Fibroblast of skin of back (primary cell): ENCODE measurements at places on chromosomes 6 and 20.
A peak's percentile ranks its signal among the peaks of the same experiment; 100 is the strongest.

DNA sequence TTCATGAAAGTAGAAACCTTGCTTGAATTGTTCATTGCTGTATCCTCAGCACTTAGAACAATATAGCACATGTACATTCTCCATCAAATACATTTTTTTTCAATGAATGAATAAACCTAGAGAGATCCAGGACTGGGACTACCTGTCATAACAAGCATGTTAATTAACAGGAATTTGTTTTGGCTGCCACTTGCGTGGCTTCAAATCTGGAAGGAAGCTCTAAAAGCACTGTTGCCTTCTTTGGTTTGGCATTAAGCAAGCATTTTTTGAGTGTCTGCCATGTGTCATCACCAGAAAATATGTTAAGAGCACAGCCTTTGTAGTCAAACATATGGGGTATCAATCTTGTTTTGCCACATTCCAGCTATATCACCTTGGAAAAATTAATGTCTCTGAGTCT lies 131.9 kb upstream of the BACH2 start:
- DNase-seq: peak; percentile 23

DNA sequence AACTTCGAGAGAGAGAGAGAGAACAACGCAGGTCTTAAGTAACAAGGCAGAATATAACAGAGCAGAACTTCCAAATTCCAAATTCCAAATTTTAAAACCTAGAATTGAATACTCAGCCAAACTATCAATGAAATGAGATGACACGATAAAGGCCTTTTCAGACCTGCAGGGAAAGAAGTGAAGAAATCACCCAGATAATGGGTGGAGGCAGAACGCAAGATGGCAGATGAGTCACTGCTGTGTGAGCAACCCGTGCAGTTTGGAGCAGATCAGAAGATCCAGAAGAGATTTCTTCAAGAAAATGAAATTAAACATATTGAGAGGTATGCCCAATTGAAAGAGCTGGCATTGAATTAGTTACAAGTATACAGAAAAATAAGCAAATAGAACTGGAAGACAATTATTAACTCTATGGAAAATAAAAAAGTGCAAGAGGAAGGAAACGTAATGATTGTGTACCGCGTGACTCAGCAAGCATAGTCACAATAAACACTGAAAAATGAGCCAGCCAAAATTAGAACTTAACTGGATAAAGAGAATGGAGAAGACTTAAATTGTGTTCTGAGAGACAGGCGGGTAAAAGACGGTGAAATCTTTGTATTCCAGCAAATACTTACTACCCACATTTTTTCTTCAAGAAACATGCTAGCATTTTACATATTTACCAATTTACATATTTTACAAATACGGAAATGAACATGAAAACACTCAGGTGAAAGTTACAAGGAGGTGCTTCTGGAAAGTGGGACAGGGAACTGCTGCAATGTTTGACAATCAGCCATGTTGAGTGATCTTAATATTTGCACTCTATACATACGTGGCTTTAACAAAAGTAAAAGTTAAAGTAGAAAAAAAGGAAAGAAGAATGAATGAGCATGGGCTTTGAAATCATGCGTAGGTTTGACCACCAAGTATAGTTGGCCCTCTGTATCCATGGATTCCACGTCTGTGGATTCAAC lies 87.9 kb upstream of the CDYL start:
- peak; percentile 75 for DNase-seq

DNA sequence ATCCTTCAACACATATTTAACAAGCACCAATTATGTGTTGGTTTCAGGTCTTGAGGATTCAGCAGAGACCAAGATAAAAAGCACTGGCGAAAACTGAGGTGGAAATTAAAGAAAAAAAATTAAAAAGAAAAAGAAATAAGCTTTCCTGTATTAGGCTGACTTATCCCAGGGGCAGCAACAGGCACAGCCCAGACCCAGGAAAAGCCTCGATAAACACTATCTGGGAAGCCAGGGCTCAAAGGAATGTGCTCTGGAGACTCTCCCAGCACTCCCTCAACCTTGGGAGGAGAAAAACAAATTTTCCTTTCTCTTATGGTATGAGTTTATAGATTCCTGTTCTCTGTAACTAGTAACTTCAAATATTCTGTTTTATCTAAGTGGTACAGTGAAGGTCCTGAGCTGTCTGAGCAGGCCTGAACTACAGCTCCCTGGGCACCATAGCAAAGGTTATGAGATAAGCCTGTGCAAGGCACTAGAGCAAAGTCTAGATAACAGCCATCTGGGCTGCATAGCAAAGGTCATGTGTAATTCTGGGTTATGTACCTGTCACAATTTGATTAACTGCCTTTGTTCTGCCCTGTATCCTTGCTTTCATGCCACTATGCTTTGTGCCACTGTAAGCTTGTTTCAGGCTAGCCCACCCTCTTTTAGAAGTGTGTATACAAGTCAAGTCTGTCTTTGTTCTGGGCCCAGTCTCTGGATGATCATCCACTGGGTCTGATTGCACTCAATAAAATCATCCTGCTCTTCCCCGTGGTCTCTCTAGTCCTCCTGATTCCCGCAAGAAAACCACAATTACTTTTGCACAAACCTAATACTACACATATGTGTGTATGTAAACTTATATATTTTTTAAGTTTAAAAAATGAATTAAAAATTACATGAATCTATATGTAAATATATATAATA lies 54.0 kb downstream of the IL22RA2 start:
- DNase-seq: no peak

GRCh38 chr6:13536796-13537526 lies 37.4 kb upstream of the SIRT5 start:
- no peak for DNase-seq

DNA sequence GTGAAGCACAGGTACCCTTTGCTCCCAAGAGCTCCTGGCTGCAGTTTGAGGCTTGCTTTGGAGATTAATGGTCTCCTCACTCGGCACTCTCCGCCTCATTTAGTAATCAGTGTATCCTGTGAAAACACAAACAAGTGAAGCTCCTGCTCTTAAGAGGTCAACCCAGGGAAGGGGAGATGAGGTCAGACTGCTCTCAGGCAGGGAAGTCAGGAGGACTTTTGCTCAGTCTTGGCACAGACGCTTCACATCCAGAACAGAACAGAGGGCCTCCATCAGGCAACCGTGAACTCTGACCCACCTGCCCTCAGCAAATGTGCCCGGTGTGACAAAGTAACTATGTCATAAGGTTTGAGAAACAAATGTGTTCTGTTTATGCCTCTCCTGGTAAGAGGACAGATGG lies 428.8 kb upstream of the JARID2 start:
- no peak for DNase-seq

DNA sequence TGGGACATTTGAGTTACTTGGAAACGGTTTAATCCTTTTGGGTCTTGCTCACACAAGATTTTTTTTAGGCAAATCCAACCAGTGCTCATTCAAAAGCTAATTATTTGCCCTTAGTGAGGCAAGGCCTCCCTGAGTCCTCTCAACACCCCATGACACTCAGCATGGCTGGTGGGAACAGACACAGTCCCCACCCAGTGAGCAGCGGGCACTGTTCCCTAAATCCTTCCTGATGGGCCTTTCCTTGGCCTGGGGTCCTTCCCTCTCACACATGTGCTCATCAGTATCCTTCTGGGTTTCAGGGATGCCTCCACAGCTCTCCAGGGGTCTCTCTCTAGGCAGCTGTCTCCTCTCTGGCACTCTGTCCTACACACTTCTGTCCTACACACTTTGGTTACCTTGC lies 28.0 kb downstream of the PLAGL2 start:
- no peak for DNase-seq

DNA sequence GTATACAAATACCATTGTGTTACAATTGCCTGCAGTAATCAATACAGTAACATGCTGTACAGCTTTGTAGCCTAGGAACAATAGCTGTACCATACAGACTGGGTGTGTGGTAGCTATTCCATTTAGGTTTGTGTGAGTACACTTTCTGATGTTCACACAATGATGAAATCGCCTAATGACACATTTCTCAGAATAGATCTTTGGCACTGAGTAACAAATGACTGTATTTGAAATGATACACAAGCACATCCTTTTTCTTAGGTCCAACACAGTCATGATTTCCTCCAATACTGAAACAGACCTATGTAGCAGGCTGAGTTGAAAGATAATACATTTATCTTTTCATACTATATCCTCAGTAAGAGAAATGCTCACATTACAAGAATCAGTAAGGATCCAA lies 13.9 kb downstream of the KHDRBS2 start:
- DNase-seq: no peak

GRCh38 chr6:106614166-106614565 lies 15.1 kb downstream of the RTN4IP1 start:
- DNase-seq: no peak

DNA sequence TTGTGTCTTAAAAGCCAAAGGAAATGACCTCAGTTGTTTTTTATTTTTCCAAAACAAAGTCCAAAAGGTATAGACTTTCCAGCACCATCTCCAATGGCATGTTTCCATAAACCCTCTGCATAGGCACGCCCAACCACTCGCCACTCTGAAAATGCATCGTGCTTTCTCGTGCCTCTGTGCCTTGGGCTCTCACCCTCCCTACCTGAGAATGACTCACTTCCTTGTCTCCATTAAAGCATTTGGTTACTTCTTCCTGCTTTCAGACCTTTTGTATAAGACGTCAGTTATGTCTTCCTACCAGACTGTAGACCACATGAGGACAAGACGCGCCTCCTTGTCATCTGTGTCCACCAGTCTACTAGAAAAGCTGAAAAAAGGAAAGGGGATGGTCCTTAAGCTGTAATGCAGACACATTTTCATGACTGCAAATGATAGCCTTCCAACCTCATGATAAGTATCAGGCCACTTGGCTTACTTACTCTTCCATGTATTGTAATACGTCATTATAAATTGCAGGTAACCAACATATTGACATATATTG lies 61.2 kb upstream of the CDYL start:
- DNase-seq: no peak

DNA sequence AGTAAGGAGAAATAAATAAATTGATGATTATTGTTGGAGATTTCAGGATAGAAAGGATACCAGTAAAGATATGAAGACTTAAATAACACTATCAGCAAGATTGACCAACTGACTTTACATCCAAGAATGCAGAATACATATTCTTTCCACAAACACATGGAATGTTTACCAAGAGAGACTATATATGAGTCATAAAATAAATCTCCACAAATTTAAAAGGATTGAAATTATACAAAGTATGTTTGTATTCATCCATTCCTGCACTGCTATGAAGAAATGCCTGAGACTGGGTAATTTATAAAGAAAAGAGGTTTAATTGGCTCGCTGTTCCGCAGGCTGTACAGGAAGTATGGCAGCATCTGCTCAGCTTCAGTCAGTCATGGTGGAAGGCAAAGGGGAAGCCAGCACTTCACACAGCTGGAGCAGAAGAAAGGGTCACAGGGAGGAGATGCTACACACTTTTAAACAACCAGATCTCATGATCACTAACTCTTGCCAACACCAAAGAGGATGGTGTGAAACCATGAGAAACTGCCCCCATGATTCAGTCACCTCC lies 56.7 kb upstream of the TNFRSF21 start:
- DNase-seq: peak; percentile 39

GRCh38 chr20:47917549-47918070 lies 132.3 kb upstream of the SULF2 start:
- DNase-seq: no peak

DNA sequence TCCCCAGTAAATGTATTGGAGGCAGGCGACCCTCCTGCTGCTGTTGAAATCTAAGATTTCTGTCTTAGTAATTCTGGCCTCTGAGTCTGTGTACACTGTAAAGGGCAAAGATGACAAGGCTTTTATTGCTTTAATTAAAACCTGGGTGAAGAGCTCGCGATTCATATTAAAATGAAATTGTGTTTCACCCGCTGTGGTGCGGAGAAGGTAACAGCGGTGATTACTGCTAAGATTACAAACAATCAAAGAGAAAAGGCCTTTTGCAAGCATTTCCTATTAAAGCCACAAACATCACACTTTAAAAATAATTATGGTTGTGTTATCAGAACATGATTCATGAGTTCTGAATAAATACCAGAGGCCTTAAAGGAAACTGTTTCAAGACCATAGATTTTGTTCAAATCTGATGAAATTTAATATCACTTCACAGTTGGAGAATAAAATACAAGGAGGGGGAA lies 69.3 kb downstream of the TOX2 start:
- DNase-seq: no peak

DNA sequence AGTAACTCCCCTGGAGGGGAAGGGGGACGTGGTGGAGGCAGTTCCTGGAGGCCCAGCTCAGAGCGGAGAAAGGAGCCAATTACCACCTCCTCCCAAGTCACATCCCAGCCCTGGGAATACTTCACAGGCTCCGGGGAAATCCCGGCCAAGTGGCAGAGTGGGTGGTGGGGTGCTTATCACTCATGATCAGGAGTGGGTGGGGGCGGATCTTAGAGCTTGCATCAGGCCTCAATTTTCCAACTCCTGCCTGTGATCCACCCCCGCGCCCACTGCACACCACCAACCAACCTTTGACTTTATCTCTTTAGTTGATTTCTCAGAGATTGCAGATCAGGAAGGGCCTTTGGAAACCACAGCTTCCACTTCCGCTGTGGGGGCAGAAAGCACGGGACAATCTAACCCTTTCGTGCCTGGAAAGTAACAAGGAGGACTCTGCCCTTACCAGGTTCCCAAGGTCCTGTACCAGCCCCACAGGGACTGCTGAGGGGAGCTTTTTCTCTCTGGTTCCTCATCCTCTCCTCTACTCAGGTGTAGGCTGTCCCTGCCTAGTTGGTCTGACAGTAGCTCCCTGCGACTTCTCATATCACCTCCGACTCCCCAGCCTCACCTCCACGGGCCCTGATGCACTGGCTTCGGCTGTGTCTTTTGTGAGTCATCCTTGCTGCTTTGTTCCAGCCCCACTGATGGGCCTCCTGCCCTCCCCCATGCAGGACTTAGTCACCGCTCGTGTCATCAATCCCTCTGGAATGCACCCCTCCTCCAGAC lies 24.9 kb upstream of the IER3 start:
- peak; percentile 98 for DNase-seq

DNA sequence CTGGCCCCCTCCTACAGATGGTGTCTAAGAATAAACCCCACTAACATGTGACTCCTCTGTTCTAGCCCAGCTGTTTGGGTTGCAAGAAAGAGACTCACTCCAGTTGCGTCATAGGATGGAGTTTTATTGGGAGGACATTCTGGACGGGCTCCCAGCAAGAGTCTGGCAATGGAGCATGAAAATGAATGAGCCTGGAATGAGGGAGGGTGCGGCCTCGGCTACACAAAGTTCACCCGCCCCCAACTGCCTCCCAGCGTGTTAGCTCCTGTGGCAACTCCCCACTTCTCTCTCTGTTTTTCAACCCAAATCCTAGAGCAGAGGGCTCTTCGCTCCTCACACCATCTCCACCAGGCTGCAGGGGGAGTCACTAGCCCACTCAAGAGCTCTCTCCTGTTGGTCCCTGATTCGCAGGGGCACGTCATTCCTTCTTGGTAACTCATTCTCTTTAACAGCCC lies 5.1 kb upstream of the ADAM33 start:
- DNase-seq: peak; percentile 83

- peak; percentile 78 for DNase-seq
Observed at GRCh38 chr6:31197559-31198305, 27.2 kb upstream of the POU5F1 start.

DNA sequence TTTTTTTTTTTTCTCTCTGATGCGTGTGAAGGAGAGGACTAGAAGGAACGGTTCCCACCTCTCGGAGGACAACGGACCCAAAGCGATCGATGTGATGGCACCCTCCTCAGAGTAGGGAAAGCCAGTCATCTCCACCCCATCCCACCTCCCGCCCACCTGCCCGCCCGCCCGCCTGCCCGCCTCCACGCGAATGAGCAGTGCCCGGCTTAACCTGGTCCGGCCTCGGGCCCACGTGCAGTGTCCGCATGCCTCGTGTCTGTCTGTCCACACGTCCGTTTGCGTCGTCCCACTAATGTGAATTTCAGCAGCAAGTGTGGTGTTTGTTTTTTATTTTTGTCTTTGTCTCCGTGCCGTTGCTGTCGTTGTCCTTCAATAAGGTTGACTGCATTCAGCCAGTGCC lies 42.1 kb upstream of the MYL9 start:
- no peak for DNase-seq

- peak; percentile 54 for DNase-seq
Observed at GRCh38 chr6:78810146-78810545, 57.2 kb upstream of the IRAK1BP1 start.
